ENCODE measurements at places on chromosomes 2 and 18.

DNA sequence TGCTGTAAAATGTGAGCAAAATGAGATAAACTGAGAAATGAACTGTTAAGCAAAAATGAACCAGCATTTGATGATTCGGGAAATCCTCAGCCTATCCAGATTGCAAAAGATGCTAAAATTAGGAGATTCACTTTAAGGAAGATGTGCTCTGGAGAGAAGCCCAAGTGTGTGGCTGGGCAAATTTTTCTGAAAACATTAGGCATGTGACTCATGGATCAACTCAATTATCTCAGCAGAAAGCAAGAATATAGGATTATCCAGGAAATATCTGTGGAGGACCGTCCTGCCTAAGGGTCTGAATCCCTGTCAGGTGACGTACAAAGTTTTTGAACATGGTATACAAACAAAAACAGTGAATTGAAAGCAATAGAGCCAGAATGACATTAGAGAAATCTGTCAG, 1268.3 kb upstream of the TMEFF2 start:
- no peak overlapping the region for H3K4me3 ChIP-seq
- no peaks in the 10 kb centered on the region for H3K27me3 ChIP-seq
- no peaks in the 10 kb centered on the region for H3K36me3 ChIP-seq
- DNase-seq = no peak

- no peak overlapping the region for H3K27ac ChIP-seq
- H3K4me3 ChIP-seq = no peak overlapping the region
- H3K36me3 ChIP-seq = no peaks in the 10 kb centered on the region
- H3K4me1 ChIP-seq = no peaks in the 10 kb centered on the region
- H3K27me3 ChIP-seq = peaks cover 16% of the 10 kb centered on the region
These were observed 112.1 kb downstream of the LTBP1 start for GRCh38 chr2:33058716-33059470.

- H3K4me1 ChIP-seq = peaks cover 83% of the 10 kb centered on the region
- no peak overlapping the region for H3K27ac ChIP-seq
- no peaks in the 10 kb centered on the region for H3K27me3 ChIP-seq
- no peaks in the 10 kb centered on the region for H3K36me3 ChIP-seq
These were observed 133.4 kb upstream of the CXCR4 start for GRCh38 chr2:136251197-136251884.

GRCh38 chr18:13258921-13259320, 40.4 kb downstream of the LDLRAD4 start:
- no peak overlapping the region for H3K27ac ChIP-seq
- no peaks in the 10 kb centered on the region for H3K36me3 ChIP-seq
- H3K4me1 ChIP-seq = peaks cover 6% of the 10 kb centered on the region
- H3K27me3 ChIP-seq = no peaks in the 10 kb centered on the region
- H3K4me3 ChIP-seq = no peak overlapping the region
- DNase-seq = no peak

All from naive B cell (primary cell).